ENCODE measurements at places on chromosomes 3 and 15. TPM values are rescaled to one million over a fixed set of nuclear protein-coding genes. Genes with fewer than 3 reads are reported as not detected.

The FRMD5 gene
- 4.6 TPM for total RNA-seq

The ADGRG7 gene
- not detected for total RNA-seq

The RASSF1 gene
- total RNA-seq, result 15.6 TPM

The TERC gene
- not detected for total RNA-seq

The PATL2 gene
- 0.07 TPM for total RNA-seq

The UROC1 gene
- total RNA-seq, result not detected

The TMC3 gene
- not detected for total RNA-seq

The SOX14 gene
- not detected for total RNA-seq

Measured in A549 treated with RU486 at 1 μM for 4 hours (cell line).